ENCODE measurements at places on chromosomes 3 and 15.

DNA sequence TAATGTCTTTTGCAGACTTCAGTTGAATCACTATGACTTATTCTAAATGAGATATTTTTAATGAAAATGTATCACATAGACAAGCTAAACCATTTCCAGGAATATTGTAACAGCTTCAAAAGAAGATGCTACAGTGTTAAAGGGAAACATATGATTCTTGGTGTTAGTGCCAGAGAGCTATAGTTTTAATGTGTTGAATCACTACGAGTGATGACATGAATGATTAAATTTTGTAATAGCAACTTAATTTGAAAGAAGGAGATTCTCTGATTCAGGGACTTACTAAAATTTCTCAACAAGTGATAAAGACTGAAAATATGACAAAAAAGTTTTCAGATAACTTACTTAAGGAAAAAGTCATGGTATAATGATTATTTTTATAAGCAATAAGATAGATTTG is 267.3 kb upstream of the SLITRK3 start:
- DNase-seq = no peak

DNA sequence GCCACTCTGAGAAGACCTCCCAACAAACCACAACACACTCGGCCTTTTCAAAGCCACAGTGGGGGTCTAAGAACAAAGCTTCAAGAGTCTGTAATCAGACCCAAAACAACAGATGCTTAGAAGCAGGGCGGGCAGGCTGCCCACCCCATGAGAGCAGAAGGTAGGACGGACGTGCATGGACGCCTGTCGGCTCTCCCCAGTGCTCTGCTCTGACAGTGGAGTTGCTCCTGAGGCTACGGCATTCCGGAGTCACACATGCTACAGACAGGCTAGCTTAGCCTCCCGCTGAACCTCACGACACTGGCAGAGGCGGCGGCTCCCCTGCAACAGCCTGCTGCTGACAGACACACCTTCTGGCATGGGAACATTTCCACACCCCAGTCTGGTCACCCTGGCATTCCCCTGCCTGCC is 33.5 kb downstream of the SLCO2A1 start:
- no peak for DNase-seq

DNA sequence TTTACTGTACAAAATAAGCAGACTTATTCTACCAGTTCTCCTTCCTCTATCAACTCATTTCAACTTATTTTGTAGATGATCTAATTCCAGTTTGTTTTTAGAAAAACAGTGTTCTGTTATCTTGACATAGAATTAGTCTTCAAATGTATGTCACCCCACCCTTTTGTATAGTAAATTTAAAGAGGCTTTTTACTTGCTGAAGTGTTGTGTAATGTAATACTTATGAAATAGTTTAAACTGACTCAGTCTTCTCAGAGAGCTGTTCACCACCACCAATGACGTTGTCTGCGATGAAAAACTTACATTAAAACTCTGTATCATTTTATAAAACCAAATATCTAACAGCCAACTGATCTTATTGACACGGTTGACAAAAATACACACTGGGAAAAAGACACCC is 82.9 kb downstream of the RAP2B start:
- DNase-seq = no peak

DNA sequence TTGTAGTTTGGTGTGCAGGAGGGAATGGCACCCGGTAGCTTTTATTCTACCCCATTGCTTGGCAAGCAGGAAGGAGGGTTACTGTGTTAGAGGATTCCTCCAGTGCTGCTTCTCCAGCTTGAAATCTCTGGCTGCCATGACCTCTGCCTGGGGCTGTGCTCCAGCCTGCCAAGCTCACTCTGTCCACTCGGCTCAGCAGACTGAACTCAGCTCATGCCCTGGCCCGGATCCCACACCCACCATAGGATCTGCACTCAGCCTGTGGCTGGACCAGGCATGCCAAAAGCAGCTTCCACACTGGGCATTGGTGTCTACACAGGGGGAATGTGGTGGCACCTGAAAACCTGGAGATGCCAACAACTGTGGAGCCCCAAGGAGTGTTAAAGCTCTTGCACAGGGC is 26.3 kb downstream of the CLDN16 start:
- no peak for DNase-seq
